HFFc6 (cell line): ENCODE measurements at places on chromosomes 1 and 21.

DNA sequence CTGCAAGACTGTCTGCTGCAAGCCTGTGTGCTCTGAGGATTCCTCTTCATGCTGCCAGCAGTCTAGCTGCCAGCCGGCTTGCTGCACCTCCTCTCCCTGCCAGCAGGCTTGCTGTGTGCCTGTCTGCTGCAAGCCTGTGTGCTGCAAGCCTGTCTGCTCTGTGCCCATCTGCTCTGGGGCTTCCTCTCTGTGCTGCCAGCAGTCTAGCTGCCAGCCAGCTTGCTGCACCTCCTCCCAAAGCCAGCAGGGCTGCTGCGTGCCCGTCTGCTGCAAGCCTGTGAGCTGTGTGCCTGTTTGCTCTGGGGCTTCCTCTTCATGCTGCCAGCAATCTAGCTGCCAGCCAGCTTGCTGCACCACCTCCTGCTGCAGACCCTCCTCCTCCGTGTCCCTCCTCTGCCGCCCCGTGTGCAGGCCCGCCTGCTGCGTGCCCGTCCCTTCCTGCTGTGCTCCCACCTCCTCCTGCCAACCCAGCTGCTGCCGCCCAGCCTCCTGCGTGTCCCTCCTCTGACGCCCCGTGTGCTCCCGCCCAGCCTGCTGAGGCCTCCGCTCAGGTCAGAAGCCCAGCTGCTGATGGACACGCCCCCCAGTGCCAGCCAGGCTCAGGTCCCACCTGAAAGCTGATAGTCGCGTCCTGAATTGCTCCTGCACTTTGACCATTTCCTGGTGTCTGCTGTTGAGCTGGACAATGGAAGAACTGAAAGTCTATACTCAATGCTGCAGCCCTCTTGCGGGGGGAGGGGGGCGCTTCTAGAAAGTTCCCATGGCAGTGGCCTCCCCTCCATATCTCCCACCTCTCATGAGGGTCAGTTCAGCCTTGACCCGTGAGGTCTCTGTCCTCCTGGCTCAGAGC, 1.2 kb downstream of the KRTAP10-4 start:
- DNase-seq: no peak

GRCh38 chr21:45945066-45945867, 36.3 kb upstream of the COL6A1 start:
- no peak for DNase-seq

GRCh38 chr1:86352086-86352485, 44.0 kb downstream of the ODF2L start:
- DNase-seq: no peak

- no peak for DNase-seq
Observed at GRCh38 chr1:228353601-228354371, 52.8 kb downstream of the TRIM11 start.

DNA sequence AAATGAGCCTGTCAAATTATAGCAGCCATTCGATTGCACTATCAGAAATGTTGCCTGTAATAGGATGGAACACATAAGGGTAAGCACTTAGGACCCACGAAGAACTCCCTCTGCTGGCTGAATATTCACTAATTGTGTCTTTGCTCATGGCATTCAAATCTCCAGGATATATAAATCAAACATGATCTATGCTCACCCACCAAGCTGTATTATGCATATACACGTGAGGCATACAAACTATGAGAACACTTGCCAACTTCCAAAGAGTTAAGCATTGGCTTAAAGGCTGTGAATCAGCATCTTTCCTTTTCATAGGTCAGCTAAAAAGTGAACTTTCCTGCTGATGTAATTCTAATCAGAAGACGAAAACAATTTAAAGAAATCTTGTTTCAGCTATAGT, 34.5 kb downstream of the TMPRSS15 start:
- DNase-seq: no peak

DNA sequence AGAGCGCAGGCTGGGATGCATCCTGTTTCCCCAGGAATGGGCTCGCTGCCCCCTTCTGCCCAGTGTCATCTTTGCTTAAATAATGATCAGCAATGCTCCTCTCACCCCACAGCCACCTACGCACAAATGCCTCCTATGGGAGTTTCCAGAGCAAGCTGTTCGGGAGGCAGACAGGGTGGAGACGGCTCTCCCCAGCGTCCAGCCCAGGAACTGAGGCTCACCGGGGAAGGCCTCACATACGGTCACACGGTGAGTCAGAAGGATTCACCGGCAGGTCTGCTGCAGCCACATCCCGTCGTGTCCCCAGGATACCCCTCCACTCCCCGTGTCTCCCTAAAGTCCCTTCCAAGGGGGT, 40.3 kb upstream of the RUNX3 start:
- peak; percentile 45 for DNase-seq

- DNase-seq: no peak
Observed at GRCh38 chr21:36195613-36196012, 39.0 kb downstream of the DOP1B start.

DNA sequence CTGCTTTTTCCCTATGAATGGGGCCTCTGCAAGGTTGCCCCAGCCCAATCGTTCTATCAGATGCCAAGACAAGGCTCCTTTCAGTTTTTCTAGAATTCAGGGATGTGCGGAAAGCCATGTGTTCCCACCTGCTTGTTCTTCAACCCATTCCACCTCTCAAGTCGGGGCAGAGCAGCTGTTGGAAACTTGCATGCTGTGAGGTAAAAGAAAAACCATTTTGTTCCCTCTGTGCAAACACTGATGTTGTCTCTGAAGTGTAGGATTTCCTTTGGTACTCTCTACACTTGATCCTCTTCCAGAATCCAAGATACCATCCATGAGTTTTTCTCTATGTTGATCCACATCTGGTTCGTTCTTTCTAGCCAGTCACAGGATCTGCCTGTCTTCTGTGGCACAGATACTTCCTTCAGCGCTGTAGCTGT, 7.3 kb downstream of the IER5 start:
- DNase-seq: no peak

GRCh38 chr1:216688127-216688657, 35.0 kb downstream of the ESRRG start:
- DNase-seq: no peak

- no peak for DNase-seq
Observed at GRCh38 chr1:113279776-113280391, 110.4 kb upstream of the MAGI3 start.

DNA sequence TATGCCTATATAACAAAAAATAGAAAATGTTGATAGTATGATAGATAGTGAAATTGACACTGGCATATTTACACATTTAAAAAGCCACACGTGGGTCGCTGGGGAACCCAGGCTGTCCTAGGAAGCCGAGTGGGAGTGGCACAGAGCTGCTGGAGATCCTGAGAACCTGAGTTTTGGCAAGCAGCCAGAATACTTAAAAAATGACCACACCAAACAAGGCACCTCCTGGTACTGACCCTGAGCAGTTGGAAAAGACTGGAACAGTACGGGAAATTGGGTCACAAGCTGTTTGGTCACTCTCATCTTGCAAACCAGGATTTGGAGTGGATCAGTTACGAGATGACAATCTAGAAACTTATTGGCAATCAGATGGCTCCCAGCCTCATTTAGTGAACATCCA, 111.5 kb downstream of the ZFYVE9 start:
- no peak for DNase-seq

GRCh38 chr21:28663111-28663693, 329.5 kb downstream of the LTN1 start:
- no peak for DNase-seq

- DNase-seq: no peak
Observed at GRCh38 chr21:43825242-43825935, 36.0 kb downstream of the RRP1 start.

DNA sequence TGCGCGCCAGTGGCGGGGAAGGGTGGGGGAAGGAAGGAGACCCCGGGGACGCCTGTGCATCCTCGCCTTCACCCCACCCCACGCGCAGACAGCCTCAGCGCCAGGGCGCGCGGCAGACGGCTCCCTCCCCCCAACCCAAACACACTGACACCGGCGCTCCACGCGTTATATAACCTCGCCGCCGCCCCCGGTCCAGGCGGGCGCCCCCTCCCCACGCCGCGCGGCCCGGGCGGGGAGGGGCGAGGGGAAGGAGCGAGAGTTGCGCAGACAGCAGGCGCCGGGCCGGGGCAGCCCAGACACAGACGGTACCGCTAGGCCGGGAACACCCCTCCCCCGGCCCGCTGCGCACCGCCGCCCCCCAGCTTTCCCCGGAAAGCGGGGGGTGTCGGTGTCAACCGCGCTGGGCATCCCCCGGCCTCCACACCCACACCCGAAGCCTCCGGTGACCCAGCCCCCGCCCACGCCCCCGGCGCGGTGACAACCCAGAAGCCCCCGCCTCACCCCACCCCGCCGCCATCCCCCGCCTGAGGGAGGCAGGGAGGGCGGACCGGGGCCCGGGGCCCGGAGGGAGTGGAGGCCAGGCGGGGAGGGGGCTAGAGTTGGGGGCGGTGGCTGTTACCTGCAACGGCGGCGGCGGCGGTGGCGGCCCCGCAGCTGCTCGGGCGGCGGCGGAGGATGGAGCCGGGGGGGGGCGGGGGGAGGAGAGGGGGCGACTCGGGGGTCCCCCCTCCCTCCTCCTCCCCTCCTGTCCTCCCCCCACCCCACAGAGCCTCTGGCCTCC, 432 bp downstream of the AKT3 start:
- DNase-seq: no peak

DNA sequence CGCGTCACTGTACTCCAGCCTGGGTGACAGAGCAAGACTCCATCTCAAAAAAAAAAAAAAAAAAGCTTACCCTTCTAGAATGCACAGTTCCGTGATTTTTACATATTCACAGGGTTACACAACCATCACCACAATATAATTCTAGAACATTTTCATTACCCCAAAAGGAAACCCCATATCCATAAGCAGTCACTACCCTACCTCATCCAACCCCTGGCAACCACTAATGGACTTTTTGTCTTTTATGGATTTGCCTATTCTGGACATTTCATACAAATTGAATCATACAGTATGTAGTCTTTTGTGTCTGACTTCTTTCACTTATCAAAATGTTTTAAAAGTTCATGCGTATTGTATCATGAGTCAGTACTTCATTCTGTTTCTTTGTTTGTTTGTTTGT, 22.8 kb downstream of the SYF2 start:
- DNase-seq: no peak

DNA sequence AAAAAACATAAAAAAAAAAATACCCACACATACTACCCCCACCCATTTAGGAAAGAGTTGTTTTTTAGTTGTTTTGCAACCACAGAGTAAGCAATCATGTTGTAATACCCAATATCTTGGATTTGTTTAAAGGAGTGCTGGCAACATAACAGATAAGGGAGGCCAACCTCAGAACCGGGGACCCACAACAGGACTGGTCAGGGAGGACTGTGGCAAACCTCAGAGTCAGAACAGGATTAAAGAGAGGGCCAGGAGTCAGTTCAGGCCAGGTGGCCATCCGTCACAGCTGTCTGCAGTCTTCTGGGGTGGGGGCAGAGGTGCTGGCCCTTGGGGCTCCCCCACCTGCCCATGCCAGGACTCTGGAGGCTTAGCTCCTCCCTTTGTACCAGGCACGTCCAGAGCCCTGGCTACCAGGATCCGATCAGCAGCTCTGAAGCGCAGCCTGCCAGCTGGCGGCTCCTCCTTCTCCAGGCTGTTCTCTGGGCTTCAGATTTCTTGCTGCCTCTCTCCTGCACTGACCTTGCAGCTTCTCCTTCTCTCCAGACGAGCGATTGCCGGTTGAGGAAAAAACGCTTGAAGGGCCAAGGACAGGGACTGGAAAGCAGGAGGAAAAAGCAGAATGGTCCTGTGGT, 7.9 kb downstream of the H6PD start:
- no peak for DNase-seq

DNA sequence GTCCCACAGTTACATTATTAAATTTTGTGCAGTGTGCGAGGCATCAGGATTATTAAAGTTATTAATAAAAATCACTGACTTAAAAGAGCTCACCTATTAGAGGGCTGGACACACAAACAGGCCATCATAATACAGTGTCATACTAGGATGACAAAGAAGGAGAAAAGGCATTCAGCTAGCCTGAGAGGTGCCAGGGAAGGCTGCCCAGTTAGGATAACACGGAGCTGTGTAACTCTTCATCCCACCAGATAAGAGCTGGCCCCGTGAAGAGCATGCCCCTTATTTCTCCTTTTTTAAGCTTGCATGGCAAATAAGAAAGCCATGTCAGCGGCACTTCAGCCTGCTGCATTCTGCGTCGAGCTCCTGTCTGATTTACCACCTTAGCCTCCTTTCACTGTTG, 109.5 kb downstream of the KCNK1 start:
- DNase-seq: no peak

DNA sequence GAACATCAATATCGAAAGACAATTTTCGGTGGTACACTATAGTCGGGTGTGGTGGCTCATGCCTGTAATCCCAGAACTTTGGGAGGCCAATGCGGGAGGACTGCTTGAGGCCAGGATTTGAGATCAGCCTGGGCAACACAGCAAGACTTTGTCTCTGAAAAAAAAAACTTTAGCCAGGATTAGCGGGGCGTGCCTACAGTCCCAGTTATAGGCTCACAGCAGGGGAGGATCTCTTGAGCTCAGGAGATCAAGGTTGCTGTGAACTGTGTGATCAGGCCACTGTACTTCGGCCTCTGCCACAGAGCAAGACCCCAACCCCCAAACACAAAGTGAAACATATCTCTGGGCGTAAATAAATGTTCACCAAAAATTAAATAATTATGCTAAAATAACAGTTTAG, 1.6 kb downstream of the TADA1 start:
- DNase-seq: no peak

DNA sequence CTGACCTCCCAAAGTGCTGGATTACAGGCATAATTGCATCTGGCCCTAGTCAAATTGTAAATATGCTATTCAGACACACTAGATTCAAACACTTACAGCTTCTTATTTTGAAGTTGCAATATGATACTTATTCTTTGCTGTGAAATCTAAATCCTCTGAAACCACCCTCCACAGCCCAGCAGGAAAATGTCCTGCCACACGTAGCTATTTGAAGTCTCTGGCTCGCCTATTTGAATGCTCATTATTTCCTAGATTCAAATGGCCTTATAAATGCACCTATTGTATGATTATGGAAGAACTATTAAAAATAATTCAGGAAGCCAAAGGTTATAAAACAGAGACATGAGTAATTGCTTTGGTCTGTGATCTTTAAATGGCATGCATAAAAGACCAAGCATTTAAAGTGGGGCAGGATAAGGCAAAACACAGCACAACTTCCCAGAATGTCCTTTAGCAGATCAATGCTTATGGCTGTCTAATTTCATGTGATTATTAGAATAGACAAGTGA, 26.6 kb upstream of the FBXO28 start:
- DNase-seq: no peak

DNA sequence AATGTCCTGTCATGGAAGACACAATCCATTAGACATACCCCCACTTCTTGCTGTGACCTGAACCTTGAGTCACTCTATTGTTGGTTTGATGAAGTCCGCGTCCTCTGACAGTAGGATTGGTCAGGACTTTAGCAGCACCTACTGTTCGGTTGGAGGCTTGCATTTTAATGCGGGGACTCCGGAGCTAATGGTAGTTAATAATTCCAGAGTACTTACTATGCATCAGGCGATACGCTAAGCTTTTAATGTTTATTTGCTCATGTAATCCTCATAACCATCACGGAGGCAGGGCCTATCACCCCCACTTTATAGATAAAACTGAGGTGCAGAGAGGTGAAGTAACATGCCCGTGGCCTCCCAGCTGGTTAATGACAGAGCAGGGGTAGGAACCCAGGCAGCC, 7.9 kb upstream of the ELF3 start:
- DNase-seq: no peak

GRCh38 chr1:93438716-93439115, 9.2 kb upstream of the FNBP1L start:
- DNase-seq: no peak

- no peak for DNase-seq
Observed at GRCh38 chr21:32096411-32096810, 182.4 kb downstream of the MIS18A start.

GRCh38 chr1:12282142-12282541, 52.3 kb downstream of the VPS13D start:
- no peak for DNase-seq

GRCh38 chr1:23966973-23967493, 7.4 kb downstream of the PNRC2 start:
- DNase-seq: no peak
